ENCODE measurements at places on chromosomes 6 and 20.

- DNase-seq = peak; percentile 46
Measured at GRCh38 chr20:53642196-53643030, 48.8 kb upstream of the ZNF217 start.

- DNase-seq = no peak
Measured at GRCh38 chr6:71091956-71092355, 135.1 kb upstream of the B3GAT2 start.

DNA sequence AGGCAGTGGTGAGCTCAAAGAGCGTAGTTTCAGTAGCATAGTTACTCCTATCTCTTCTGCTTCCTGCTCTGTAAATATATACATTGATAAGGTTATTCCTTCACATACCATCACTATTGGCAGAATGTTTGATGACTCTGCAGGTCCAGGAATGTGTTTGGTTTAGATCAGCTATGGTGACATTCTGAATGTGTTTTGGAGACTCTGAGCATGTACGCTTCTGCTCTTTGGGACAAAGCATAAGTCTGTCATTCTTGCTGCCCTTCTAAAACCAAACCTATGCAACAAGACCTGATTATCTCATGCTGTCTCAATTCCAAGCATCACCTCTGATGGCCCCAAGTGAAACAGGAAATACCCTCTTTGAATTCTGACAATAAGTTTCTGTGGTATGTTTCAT, 1074.3 kb downstream of the KIF16B start:
- DNase-seq = no peak

GRCh38 chr20:57996465-57996864, 232.0 kb downstream of the ANKRD60 start:
- DNase-seq = no peak

- no peak for DNase-seq
Measured at GRCh38 chr6:34213772-34214171, 22.9 kb upstream of the HMGA1 start.

- no peak for DNase-seq
Measured at GRCh38 chr20:16064989-16065707, 508.1 kb downstream of the KIF16B start.

DNA sequence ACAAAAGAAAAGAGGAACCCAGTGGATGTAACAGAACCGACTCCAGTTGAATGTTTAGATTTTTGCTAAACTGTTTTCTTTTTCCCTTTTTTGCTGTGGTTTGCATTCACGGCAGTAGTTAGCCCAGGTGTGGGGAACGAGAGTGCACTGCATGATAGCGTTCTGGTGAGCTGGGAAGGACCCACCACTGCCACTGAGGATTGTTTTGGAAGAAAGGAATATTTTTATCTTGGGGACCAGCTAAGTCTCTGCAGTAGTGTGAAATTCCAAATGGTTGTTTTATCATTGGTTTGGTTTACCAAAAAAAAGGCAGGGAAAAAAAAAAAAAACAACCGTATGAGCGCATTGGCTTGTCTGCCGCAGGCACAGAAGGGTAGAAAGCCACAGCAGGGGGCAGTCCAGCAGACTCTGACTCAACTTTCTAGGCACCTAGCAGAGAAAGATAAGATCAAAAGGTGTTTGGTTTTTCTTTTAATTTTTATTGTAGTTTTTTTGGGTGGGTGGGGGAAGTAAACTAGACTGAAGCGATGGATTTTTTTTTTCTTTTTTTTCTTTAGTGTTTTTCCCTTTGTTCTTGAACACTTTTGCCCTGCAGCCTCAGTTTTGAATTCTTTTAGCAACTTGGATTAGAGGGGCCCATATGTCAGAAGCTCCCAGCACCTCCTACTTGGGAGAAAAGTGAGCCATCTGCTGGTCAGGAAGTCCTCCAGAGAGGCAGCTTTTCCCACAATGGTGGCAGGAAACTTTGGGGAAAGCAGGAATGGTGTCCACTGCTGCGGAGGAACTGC, 13.5 kb upstream of the RAB5IF start:
- DNase-seq = peak; percentile 51

DNA sequence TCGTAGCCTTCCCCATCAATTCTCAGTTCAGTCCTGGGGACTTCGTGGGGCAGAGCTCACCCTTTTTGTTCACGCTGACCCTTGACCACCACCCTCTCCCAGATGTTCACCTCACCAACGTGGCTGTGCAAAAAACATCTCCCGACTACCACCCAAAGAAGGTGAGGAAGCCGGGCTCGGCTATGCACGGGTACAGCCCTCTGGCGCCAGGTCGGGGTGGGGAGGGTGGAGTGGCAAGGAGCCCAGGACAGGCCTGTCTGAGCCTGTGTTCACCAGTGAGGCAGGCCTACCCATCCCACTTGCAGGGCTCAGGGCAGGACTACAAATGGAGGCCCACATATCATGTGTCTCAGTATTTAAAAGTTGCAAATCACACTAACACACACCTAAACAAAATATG, 18.1 kb downstream of the PDRG1 start:
- DNase-seq = no peak

GRCh38 chr6:18464176-18464575, 77.0 kb downstream of the RNF144B start:
- DNase-seq = no peak

DNA sequence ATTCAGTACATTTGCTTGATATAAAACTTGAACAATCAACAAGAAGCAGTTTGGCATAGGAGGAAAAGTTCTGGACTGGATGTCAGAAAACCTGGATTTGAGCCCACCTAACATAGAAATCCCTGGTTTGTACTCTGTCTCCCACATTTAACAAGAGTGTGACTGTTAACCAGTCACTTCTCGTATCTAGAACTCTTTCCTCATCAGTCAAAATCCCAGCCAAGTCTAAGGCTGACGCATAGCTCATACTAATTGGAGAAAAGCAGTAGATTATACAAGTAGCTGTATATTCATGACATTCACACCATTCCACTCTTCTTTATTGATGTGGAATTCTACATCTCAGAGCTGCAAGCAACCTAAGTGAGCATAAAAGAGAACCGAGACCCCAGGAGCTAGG, 222.7 kb downstream of the PHACTR1 start:
- no peak for DNase-seq
